NCI-H226 (cell line): ENCODE measurements at places on chromosomes 12 and 14.

DNA sequence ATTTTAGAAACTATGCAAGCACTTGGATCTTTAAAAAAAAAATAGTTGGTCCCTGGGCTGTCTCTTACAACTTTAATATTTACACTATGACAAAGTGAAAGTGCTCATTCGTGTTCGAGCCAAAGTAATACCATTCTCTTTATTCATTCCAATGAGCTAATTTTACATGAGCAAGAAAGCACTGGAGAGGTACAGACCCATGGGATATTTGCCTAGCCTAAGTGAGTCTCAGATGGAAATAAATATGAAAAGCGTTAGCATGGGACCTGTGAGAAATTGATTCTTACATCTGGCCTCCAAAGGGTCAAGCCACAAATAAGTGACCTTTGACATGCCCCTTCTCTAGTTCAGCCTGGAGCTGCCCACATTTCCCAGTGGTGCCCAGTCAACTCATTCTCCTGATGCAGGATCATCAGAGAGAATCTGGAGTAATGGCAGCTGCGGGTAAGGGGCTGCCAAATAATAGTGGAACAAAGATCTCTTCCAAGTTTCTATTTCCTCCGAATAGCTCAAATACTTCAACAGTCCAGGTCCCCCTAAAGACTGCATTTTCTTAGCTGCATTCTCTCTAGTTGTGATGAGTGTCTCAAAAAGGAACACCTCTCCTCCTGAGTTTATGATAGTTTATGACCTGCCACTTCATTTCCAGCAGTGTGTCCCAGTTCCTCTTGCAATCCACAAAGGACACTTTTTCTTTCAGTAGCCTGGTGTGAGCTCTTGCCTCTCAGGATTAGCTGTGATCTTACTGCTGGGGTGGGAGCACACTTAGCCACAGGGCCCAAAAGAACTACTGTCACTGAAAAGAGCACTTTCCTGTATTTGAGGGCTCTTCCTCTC lies 208.2 kb downstream of the DAD1 start:
- no peak for DNase-seq

DNA sequence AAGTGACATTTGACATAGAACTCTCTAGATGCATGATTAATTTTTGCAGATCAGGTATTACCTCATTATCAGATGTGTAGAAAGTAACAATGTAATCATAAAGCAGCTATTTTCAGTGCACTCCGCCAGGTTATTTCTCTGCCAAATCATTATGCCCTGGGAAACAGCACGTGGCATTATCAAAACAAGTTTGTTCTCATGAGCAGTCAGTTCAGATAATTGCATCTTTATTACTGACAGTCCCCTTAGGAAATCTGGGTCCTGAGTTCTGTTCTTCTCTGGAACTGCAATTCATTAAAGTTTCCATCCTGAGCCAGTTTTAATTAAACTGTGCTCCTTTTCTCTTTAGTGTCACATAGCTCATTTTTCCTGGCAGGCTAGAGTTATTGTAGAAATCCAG lies 94.7 kb upstream of the KRR1 start:
- DNase-seq, result no peak

GRCh38 chr12:53062011-53062961 lies 12.4 kb downstream of the TNS2 start:
- peak; percentile 80 for DNase-seq

- DNase-seq, result no peak
Measured at GRCh38 chr14:55588259-55588699, 8.3 kb downstream of the KTN1 start.

DNA sequence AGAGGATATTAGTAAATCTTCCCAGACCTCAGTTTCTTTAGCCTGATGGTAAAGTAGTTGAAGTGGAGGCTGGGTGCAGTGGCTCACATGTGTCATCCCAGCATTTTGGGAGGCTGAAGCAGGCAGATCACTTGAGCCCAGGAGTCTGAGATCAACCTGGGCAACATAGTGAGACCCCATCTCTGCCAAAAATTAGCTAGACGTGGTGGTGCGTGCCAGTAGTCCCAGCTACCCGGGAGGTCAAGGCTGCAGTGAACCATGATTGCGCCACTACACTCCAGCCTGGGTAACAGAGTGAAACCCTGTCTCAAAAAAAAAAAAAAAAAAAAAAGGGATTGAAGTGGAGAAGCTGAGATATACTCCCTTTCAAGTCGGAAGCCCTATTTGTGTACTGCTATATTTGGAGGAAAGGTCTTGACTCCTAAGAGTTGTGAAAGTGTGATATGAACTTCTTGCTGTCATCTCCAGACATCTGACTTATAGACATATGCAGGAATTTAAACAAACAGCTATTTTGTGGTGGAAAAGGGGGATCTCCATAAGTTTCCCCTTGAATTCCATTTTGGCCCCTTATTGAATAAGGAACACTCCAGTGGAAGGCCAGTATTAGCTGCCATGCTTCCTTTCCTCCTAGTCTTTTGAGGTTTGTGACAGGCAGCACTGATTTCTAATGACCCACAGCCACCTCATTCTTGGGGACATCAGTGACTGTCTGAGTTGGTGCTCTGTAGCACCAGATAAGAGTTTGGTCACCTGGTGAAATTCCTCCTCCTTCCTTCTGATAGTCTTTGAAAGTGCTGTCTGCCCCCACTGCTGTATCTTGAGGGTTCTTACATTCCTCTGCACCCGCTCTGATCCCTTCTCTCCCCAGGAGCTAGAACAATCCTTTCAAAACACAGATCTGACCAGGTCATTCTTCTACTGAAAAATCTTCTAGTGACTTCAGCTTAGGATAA lies 7.4 kb downstream of the ELK3 start:
- no peak for DNase-seq

DNA sequence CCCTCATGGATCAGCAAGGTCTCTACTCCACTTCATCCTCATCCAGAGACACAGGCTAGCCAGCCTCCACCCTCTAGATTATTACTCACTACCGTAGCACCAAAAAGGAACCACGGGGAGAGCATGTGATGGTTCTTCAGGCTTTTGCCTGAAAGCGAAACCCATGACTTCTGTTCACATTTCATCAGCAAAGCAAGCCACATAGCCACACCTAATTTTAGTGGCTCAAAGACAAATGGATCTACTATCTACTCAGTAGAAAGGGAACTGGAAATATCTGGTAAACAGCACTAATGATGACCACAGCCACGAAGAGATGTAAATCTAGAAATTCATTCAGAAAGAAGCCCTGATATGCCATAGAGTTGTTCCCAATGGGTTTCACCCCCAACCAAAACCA lies 51.4 kb downstream of the VCPKMT start:
- DNase-seq, result no peak

- DNase-seq, result no peak
Measured at GRCh38 chr14:68691031-68691791, 101.7 kb downstream of the ZFP36L1 start.
